ENCODE measurements at places on chromosomes 5 and 9.

DNA sequence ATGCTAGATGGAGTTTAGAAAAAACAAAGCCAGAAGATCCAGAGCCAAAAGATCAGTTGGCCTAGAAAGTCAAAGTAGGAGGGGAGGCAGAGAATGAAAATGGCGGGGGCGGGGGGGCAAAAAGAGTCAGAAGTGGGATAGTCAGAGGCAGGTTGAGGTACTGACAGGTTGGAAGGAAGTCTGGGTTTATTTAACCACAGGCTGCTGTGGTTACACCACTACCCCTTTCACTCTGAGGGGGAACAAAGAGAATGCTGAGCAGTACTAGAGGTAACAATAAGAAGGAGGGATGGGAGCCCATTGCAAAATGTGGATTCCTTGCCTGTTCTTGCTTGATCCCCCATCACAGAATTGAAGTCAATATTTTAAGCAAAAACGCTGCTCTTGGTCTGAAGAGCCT is 111.8 kb downstream of the CAVIN4 start:
- DNase-seq = no peak

- no peak for DNase-seq
Measured at GRCh38 chr5:158549311-158549710, 550.4 kb downstream of the EBF1 start.

DNA sequence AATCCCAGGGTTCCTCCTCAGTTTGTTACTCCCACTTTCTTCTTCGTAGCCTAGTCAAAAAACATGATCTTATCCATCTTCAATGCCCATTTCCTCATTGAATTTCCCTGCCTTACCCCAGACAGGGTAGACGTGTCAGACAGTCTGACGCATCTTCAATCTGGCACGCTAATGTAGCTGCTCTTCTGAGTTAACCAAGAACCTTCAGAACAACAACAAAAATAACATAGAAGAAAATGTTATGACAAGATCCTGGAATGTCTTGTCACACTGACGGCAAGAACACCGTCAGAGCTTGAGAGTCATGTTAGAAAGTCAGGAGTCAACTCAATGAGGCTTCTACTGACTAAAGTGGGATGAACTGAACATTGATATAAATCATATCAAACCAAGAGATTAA is 122.7 kb upstream of the SPDL1 start:
- DNase-seq = no peak

DNA sequence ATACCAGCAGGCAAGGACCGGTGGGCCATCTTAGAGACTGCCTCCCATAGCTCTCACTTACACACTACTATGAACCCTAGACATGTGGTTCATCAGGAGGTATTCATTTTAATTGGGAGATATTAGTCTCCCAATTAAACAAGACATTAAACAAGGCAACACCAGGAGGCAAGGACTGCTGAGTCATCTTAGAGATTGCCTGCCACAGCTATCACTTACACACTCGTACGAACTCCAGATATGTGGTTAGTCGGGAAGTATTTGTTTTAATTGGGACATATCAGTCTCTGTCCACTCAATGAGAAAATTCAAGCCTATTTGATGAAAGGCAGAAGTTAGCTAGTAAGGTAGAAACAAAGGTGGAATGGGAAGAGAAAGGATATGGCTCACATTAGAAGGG is 343.9 kb downstream of the NFIB start:
- no peak for DNase-seq

- no peak for DNase-seq
Measured at GRCh38 chr5:119752921-119753886, 123.8 kb downstream of the FAM170A start.

DNA sequence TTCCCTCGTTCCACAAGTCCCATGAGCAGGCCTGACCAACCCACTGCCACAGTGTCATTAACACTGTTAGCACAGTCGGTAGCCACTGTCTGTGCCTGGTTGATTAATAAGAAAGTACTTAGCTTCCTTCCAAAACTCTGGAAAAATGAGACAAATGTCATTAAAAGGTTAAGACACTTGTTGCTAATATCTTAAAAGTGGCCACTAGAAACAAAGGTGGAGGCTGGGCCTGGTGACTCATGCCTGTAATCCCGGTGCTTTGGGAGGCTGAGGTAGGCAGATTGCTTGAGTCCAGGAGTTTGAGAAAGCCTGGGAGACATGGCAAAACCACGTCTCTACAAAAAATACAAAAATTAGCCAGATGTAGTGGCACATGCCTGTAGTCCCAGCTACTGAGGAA is 194.0 kb downstream of the PDZD2 start:
- no peak for DNase-seq

DNA sequence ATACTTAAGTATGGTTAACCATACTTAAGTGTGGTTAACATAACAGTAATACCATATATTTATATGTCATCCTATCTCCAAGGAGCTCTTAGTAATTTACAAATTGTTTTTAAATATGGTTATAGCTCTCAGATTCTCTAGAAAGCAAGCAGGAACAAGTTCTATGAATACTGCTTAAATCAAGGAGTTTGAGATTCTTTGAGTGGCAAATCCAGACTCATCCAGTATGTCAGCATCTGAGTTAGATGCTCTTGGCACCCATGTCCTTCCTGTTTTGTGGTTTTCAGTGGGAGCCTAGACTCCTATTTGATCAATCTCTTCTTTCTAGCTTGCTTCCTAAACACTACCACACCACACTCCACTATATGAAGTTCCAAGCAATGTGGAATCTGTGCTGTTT is 114.7 kb upstream of the GDNF start:
- no peak for DNase-seq

DNA sequence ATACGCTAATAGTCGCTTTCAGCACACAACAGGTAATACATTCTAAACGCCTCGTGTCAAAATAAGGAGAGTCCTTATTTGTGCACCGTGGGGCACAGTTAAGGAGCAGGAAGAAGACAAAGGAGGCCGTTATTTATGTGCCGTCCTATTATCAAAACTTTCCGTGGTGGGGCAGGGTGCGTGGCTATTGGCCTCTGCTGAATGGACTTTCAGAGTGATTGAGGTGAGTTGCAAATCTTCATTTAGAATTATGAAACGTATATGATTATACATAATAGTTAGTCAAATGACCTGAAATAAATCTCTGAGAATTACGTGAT is 833 bp downstream of the C5orf24 start:
- DNase-seq = no peak

- DNase-seq = no peak
Measured at GRCh38 chr9:87109231-87109631, 161.9 kb upstream of the GAS1 start.
